Kidney epithelial cell (primary cell): ENCODE measurements at places on chromosomes 5 and 9. TPM values are rescaled to one million over a fixed set of nuclear protein-coding genes. Genes with fewer than 3 reads are reported as not detected.

- DNase-seq, result no peak
Observed at GRCh38 chr5:8316608-8317280, 447.8 kb downstream of the MTRR start.

DNA sequence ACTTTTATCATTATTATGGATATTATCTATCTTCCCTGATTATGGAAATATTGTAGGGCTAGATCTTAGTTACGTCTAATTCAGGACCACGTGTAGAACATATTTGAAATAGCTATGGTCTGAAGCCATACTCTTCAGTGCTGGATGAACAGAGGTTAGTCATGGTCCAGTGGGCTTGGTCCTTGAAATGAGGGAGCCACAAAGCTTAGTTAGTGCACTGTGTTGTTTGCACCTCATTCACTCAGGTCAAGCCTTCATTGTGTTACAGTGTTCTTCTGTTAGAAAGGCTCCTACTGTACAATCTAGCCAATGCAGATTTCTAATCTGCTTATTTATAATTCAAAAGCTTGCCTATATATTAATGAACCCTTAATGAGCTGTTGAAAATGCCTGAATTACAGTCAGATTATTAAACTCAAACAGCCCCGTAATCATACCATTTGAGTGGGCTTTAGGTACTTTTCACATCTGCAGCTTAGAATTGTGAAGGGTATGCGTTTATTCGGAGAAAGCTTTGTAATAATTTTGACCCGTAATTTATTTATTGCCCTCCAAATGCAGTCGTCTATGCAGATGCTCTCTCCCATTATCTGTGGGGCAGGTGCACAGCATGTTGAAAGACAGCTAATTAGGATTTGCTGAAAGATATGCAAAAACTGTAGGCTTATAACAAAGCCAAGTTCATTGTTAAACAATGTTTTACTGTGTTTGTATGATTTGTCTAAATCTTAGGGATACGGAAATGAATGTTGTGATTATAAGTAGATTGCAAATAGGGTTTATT, 164.9 kb downstream of the PBX3 start:
- DNase-seq, result peak; percentile 25

DNA sequence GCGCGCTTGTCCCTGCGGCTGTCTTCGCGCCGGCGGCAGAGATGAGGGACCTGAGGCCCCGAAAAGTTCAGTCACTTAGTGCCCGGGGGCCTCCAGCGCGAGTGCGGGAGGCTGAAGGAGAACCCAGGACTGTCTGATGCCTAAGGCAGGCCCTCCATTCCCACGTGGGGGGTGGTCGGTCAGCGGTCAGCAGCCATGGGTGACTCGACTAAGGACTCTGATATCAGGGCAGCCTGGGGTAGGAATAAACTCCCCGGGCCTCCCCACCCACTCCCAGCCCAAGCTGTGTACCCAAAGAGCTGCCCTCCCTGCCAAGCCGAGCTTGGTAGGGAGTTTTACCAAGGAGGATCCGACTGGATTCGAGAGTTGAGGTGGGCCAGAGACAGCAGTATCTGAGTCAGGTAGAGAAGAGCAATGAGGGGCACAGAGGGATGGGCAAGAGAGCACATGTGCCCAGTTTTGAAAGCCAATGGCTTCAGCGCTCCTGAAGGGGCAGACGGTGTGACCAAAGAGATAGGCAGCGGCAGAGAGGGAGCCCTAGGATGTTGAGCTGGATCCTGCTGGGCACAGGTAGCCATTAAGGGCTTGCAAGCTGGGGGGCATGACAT, 787 bp downstream of the FGFR4 start:
- no peak for DNase-seq

Gene IFNA13
- not detected in 2 replicates for total RNA-seq

DNA sequence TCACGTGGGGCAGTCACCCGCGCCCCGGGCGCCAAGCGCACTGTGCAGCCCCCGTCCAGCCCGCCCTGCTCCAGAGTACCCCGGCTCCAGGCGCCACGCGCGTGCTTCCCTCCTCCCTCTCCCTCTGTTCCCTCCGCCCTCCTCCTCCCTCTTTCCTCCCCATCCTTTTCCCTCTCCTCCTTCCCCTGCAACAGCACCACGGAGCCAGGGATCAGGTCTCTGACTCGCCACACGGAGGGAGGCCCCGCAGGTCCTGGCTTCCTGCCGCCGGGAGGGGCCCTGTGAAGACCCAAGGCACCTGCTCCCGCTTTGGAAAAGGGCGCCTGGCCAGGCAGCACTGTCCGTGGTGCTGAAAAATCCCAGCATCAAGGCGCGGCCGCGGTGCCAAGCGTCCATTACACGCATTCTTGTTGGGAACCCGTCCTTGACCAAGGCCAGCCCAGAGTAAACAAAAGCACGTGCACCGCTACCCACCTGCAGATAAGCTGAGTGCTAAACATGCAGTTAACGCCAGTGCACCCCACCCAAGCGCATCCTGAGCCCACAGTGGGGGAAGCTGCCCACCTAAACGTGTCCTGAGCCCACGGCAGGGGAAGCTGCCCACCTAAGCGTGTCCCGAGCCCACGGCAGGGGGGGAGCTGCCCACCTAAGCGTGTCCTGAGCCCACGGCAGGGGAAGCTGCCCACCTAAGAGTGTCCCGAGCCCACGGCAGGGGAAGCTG, 21.7 kb downstream of the SLC6A18 start:
- DNase-seq, result no peak

DNA sequence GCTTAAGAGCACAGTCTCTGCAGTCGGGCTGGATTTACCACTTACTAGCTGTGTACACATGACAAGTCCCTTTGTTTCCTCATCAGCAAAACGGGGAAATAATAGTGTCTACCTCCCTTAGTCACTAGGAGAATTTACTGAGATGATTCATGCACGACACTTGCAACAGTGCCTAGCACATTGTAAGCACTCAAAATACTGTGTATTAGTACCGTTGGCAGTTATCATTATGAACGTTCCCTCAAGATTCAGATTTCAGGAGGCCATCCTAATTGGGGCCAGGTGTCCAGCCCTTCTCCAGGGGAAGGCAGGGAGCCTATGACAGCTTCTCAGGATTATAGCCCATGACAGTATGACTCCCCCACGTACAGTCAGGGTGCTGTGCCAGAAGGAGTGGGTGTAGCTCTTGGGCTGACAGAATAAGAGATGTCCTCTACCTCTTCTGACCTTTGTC, 164.3 kb downstream of the DOCK2 start:
- DNase-seq, result no peak

- DNase-seq, result no peak
Observed at GRCh38 chr9:98345011-98345410, 89.6 kb upstream of the TBC1D2 start.

DNA sequence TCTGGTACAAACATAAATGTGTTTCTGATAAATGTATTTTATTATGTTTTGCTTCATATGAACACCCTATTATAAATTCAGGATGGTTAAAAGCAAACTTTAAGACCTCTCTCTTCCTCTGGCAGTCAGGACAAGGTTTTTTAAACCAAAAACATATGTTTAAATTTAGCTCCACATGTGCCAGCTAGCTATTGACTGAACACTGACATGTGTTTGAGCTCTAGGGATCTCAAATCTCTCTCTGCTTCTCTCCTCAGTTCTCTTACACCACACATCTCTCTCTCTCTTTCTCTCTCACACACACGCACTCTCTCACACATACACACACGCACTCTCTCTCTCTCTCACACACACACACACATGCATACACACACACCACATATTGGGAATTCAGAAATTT, 150.1 kb upstream of the RFX3 start:
- no peak for DNase-seq

DNA sequence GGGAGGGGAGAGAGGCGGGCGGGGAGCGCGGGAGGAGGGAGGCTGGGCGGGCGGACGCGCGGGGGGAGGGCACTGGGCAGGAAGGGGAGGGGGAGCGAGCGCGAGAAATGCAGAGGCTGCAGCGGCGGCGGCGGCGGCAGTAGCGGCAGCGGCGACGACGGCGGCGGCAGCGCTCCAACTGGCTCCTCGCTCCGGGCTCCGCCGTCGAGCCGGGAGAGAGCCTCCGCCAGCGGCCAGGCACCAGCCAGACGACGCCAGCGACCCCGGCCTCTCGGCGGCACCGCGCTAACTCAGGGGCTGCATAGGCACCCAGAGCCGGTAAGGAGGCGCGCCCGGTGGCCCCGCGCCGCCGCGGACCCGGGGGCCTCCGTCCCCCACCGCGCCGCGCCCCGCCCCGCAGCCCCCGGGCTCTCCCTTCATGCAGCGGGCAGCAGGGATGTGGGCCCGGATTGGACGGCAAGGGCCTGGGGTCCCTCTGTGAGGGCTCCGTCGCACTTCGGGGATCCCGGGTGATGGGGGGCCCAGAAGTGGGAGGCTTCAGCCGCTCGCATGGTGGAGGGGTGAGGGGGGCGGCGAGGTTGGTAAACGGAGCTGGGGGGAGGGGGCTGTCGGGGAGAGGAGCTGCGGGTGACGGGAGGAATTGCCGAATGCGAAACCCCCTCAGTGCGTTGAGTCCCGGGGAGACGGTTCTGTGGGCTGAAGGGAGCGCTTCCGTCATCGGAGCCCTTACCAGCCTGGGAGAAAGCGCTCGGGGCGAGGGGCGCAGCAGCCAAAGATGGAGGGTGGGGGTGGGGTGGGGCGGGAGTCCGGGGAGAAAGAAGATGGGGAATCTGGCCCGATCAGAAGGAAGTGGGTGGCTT, at the start of gene BASP1:
Gene BASP1 (plus strand): TSS at position 139 of the 860 bp plus-strand sequence. CDS start 57,586 bp downstream, outside the sequence.
- no peak for DNase-seq

Gene MEIKIN
- not detected in 2 replicates for total RNA-seq

GRCh38 chr5:165143741-165144140, 1638.3 kb downstream of the MAT2B start:
- no peak for DNase-seq

Gene PTGDS
- 2.0 and 3.8 TPM in 2 replicates for total RNA-seq

DNA sequence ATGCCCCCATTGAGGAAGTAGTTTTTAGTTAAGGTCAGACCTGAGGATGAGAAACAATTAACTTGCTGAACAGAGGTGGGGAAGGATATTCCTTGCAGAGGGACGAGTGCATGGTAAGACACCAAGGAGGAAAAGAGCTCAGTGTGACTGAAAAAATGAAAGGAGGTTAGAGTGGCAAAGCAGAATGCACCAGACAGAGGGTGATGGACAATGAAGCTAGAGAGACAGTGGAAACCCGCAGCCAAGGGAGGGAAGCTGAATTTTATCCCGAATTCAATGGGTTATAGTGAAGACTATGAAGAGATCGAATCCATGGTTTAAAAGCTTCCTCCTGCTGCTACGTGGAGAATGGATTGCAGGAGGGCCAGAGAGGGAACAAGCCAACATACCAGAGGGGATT, 206.8 kb downstream of the FBN2 start:
- no peak for DNase-seq

- no peak for DNase-seq
Observed at GRCh38 chr5:115428676-115429075, 115.9 kb downstream of the FEM1C start.

GRCh38 chr5:43099640-43100039, 21.1 kb upstream of the ZNF131 start:
- no peak for DNase-seq

DNA sequence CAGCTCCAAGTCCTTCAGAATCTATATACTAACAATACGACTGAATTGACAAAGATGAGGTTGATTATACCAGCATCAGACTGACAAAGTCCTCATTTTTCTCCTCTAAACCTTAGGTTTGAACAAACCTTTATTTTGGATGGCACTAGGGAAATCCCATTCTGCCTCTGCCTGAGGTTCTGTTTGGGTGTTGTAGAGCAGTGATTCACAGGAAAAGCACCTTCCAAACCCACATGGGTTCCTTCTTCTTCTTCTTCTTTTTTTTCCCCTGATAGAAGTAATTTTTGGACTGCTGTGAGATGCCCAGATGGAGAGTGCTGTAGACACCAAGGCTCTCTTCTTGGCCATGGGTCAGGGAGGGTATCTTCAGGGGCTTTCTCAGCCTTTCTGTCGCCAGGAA, 164.9 kb upstream of the PAPPA start:
- DNase-seq, result no peak

GRCh38 chr9:114691046-114691955, 9.3 kb upstream of the TEX48 start:
- DNase-seq, result peak; percentile 86

DNA sequence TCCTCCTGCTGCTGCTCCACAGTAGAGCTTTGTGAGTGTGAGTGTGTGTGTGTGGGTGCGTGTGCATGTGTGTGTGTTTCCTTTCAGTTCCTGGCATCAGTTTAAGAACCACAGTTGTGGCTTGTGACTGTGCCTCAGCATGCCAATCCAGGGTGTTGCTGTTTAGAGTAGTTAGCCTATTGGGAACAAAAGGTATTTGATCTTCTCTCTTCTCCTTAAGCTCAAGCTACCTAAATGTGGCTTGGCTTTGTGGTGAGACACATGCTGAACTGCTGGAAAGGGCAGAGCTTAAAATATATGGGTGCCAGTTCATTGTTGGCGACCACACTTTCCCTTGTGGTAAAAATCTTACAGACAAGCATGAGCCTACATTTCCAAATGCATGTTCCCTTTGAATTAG, 116.6 kb upstream of the BNC2 start:
- no peak for DNase-seq

DNA sequence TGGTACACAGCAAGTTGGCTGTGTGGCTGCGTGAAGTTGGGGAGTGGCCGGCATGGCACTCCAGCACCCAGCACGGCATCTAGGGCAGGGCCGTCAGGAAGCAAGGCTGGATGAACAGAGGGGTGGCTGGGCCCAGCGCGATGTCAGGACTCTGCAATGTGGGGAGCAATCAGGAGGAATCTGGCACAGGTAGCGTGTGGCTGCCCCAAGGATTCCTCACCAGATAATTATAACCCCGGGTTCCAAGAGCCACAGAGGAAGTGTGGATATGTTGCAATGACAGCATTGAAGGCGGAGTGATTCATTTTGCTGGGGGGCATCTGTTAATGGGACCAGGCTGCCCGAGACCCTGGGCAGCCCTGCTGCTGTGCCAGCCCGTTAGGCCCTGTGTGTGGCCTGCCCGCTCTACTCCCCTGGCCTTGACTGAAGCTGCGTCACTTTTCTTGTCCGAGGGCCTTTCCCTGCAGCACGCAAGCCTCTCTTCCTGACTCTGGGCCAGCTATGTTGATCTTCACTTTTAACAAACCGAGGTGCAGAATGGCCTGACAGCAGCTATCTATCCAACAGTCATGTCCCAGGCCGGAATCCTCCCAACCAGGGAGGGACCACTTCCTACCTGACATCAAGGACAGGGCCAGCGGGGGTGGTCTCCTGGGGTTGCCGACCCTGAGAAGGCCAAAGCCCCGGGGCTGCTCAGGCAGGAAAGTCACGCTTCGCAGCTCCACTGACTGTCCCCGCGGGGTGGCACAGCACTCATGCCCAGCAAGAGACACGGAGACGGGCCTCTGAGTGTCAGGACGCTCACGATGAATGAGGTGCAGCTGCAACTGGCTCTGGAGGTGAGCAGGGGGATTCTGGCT, 118.0 kb upstream of the PHYKPL start:
- no peak for DNase-seq

- peak; percentile 96 for DNase-seq
Observed at GRCh38 chr5:76805821-76806505, 12.9 kb upstream of the F2RL1 start.
